ENCODE measurements at places on chromosomes 2 and 18.

DNA sequence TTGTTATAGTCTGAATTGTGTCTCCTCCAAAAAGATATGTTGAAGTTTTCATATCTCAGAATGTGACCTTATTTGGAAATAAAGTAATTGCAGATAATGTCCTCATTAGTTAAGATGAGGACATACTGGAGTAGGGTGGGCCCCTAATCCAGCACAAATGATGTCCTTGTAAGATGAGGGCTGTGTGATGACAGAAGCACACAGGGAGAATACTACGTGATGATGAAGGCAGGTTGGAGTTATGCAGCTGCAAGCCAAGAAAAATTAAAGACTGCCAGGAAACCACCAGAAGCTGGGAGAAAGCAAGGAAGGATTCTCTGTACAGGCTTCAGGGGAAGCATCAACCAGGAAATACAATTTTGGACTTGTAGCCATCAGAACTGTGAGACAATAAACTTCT is 58.3 kb upstream of the PNPT1 start:
- no peak for DNase-seq

GRCh38 chr2:208352644-208353567 is 53.7 kb upstream of the PTH2R start:
- no peak for DNase-seq

- no peak for DNase-seq
Measured at GRCh38 chr2:152489364-152489763, 154.4 kb downstream of the FMNL2 start.

- DNase-seq: no peak
Measured at GRCh38 chr18:5851998-5852397, 43.3 kb downstream of the TMEM200C start.

- no peak for DNase-seq
Measured at GRCh38 chr2:127105656-127106456, 1.1 kb downstream of the BIN1 start.

Data from H1 (cell line).